ENCODE measurements at places on chromosomes 12 and 14.

GRCh38 chr14:52166822-52167221, 98.0 kb upstream of the NID2 start:
- DNase-seq: no peak

DNA sequence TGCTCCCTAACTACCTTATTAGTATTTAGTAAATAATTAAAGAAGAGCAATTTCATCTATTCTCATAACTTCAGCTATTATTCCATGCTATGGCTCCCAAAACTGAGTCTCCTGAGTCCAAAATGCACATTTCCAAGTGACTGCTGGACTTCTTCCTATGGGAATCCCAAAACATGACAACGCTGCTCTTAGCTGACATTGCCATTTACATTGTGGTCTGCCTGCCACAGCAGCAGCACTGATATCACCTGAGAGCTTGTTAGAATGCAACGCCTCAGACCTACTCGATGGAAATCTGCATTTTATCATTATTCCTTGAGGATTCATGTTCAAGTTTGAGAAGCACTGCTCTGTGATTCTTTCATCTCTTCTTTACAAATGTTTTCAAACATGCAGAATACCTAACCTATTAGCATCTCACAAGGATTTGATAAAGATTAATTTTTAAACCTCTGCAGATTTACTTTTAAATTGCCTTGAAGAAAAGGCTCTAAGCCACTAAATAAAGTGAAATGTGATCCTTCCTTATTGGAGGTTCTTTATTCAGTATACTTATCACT, 77.7 kb downstream of the SEC23A start:
- DNase-seq: no peak

DNA sequence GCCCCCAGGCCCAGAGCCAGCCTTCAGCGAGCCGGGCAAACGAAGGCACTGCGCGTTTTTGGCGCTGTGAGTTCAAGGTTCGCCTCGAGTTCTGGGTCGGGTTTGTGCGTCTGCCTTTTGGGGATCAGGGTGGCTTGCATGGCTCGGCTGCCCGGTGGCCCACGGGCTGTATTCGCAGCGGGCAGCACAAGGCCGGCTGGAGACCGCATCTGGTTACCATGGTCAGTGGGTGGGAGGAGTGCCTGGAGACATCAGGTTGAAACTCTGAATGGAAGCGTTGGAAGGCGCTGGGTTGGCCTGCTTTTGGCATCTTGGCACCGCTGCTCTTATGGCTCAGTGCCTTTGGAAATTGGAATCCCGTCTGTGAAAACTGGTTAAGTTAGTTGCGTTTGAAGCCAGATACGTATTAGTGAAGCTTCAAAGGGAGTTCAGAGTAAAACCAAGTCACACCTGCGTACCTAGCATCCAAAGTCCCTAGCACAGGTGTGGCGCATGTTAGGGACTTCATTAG, 50.9 kb downstream of the SNAPC1 start:
- DNase-seq: no peak

DNA sequence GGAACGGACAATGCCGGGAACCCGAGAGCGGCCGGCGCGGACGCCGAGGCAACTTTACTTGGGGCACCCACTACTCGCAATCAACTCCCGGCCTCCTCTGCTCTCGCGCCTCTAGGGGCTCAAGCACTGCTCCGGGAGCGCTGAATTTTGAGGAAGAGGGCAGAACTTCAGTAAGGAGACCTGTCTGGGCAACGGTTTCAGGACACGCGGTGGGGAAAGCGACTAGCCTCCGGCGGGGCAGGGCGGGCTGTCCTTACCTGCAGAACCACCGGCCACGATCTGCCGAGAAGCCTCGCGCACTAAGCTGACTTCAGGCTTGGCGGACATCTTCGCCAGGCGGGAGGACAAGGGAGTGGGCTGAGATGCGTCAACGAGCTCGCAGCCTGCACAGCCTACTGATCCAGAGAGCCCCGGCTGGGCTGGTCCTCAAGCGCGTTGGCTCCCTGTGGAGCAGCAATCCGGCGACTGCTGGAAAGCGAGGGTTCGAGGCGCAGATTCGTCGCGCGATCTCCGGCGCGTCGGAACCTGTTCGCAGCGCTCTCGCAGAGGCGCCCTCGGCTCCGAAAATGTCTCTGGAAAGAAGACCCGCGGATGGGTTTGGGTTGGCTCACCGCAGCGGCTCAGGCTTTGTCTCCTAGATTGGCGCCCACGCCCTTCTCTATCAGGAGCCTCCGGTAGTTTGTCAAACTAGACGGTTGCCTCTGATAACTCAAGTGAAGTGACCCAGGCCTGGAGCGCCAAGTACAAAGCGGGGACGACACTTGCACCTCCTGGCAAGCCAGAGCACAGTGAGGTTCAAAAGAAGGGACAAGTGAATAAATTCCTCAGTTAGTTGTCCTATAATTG, at the start of gene SLC25A21:
Gene SLC25A21, minus strand, starts transcription at position 583 of the 846 bp plus-strand sequence.
- DNase-seq: no peak

DNA sequence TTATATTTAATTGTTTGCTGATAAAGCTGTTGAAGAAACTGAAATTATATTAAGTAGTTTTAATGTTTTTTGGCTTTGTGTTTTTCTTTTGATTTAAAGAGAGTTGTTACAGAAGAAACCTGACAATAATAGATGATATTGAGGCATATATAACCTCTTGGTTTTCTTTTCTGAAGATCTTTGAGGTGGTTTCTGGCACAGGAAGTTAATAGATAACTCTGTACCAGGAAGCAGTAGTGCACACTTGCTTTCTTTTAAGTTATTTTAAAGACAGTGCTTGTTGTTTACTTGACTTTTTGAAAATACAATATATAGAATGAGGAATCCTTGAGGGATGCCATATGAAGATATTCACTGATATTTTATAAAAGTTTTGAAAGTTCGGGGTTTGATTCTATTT, 209.0 kb upstream of the FBXO33 start:
- no peak for DNase-seq

DNA sequence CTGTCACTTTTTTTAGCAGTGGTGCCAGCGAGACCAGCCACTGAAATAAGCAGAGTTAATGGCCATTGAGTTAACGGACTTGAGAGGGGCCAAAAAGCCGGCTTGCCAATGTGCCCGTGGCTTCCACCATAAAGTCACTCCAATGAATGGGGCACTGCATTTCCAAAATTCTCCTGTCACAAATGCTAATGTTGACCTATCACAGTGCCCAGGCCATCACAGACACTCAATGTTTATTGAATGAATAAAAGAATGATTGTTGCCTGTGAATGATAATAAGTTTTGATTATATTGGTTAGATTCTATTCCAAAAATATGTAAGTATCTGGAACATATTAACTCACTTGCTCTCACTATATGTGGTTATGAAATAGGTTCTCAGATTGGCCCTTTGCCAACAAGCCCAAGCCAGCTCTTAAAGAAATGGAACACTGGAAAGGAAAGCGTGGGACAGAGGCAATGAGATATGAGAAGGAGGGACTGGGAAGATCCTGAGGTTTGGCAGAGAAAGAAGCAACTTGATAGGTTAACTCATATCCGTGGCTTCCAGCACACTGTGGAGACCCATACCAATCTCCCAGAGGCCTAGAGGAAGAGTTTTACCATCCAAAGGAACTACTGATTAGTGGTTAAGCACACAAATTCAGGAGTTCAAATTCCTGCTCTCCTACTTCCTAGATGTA, 108.7 kb downstream of the BTG1 start:
- no peak for DNase-seq

- no peak for DNase-seq
Measured at GRCh38 chr14:57179273-57179672, 89.4 kb downstream of the EXOC5 start.

- DNase-seq: no peak
Measured at GRCh38 chr14:95495538-95496025, 20.9 kb downstream of the SYNE3 start.

- no peak for DNase-seq
Measured at GRCh38 chr14:104515059-104515810, 64.3 kb upstream of the C14orf180 start.

- no peak for DNase-seq
Measured at GRCh38 chr14:77786148-77786547, 13.8 kb upstream of the ADCK1 start.

DNA sequence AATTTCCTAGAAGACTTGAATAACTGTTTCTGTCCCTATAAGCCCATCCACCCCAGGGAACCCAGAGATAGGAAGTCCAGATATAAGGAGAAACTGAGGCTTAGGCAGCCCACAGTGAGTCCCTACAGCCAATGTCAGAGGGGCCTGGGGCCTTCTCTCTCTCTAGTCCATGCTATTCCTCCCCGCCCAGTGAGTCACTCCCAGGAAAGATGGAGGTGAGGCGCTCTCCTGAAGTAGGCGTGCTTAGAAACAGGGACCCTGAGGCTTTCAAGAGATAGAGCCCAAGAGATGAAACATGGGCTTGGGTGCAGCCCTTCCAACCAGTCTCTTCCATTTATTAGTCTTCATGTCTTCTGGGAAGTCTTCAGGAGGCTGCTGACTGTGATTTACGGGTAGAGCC, 2.3 kb upstream of the SMUG1 start:
- DNase-seq: no peak

- no peak for DNase-seq
Measured at GRCh38 chr14:43135877-43136411, 1371.1 kb downstream of the FSCB start.

GRCh38 chr12:122961531-122962329, 4.5 kb downstream of the ABCB9 start:
- DNase-seq: no peak

- peak; percentile 26 for DNase-seq
Measured at GRCh38 chr14:71555654-71556559, 376.3 kb upstream of the RGS6 start.

GRCh38 chr12:1695886-1696670, 5.2 kb downstream of the ADIPOR2 start:
- DNase-seq: no peak

DNA sequence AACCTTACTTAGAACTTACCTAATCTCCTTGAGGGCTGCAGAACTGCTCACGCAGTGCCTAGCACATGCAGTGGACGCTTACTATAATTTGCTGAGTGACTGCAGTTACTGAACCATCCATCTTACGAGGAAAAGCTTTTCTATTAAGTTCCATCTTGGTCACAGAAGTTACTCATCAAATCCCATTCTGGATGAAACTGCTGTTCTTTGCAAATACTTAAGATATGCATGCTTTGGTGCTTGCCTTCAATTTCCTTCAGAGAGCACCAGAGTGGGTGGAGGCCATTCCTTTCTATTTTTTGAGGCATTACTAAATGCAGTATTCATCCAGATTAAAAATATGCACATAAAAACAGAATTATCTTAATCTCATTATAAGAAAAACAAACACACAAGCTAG, 17.7 kb upstream of the PELI2 start:
- DNase-seq: no peak

- DNase-seq: no peak
Measured at GRCh38 chr12:32105986-32106516, 596 bp upstream of the BICD1 start.

DNA sequence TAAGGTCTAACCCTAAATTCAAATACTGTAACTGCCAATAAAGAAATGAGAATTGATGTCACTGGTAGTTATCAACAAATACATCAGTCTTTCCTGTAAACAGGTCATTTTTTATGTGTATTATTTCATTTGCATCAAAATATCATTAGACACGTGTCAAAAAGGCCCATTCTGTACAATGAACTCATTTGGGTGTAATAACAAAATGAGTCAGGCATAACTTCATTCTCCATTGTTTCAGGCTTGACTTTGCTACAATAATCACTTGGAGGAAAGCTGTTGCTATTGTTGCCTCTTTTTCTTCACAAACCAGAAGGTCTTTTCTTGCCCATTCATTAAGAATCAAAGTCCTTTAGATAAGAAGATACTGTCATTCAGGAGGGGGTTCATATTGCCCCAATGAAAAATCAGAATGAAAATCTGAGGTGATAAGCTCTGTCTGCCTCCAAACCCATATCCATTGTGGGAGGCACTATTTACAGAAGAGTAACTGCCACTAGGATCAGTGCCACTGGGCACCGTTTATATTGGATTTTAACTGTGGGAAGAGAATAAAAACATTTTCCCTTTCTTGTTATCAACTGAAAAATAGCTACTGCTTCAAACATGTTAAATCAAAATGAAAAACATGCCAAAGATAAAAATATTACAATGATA, 10.1 kb downstream of the ENTPD5 start:
- DNase-seq: no peak

- no peak for DNase-seq
Measured at GRCh38 chr12:117060929-117061305, 38.3 kb downstream of the TESC start.

GRCh38 chr14:105495990-105496830, 5.2 kb downstream of the TEDC1 start:
- no peak for DNase-seq

DNA sequence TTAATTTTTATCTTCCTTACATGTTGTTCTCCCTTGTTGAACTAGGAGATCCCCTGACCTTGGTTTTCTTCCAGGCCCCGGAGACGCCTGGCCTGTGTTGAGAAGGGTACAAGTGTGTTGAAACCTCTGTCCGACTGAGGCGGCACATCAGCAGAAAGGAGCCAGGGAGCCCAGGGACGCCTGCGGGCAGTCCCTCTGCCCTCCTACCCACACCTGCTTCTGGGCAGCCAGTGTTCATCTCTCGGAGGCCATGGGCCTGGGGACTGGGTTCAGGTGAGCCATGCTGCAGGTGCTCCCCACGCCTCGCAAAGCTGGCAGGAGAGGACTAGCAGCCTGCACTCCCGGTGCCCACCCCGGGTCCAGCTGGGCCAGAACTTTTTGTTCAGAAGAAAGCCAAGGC, 39.9 kb upstream of the EIF5 start:
- DNase-seq: no peak

DNA sequence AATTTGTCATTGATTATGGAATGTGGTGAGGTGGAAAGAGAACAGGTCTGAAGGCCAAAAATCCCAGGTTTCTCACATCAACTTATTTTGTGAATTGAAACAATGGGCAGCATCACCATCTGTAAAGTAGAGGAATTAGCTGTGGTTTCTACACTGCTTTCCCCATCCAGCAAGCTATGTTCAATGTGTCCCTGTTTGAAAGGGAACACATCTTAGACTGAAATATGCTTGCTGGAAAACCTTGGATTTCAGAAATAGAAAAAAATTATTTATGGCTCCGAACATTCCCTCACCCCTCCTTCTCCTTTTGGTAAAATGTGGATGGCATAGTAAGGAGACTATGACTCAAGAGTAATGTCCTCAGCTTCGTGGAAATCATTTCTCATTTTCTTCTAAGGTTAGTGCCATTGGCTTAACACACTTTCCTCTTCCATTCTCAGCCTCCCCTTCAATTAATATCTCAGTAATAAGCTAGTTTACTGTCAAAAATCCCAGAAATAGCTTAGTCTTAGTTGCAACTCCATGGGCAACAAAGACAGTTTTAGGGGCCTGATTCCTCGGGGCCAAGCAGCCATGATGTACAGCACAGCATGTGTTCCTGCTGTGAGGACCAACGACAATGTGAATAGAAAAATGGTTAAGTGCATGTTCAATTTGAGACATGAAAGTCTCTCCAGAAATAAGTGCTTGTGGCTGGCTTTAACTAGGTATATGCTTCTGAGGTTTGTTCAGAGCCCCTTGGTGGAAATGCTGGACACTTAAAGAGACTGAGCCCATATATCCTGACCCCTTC, 205.8 kb upstream of the SLC38A2 start:
- DNase-seq: no peak

GRCh38 chr14:27410981-27411380, 813.1 kb upstream of the NOVA1 start:
- no peak for DNase-seq

GRCh38 chr12:91370086-91370868, 187.7 kb upstream of the DCN start:
- DNase-seq: no peak
